ENCODE measurements at places on chromosomes 7 and 10. TPM values are rescaled to one million over a fixed set of nuclear protein-coding genes. Genes with fewer than 3 reads are reported as not detected.

DNA sequence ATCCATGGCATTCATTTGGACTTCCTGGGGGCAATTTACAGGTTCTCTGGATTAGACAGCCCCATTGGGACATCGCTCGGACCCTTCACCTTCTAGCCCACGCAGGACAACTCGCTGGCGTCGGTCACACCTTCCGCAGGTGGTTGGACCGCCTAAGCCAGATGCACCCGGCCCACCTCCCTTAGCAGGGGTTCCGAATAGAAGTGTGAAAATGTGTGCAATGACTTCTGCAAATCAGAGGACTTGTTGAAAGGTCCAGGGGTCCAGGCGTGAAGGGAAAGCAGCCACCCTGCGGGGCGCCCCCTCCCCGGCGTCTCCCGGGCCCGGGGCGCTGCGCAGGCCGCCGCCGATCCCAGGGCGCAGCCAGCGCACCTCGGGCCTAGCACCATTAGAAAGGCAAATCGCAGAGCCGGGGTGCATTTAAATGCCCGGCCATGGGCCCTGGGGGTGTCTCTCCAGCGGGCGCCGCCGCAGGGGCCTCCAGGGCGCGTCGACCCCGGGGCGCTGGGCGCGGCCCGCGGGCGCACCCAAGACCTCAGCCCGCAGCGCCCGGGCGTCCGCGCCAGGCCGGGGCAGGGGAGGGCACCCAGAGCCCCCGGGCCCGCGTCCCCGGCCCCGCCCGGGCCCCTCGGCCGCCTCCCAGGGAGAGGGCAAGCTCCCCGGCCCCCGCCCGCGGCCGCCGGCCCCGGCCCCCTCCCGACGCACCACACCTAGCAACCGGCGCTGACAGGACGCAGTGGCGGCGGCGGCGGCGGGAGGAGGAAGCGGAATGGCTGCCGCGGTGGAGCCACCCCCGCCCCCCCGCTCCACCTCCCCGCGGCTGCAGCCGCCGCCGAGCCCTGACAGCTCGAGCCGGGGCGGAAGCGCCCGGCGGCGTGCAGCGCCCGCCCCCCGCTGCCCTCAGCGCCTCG, 1.2 kb downstream of the JAZF1 start:
- no peak overlapping the region for H3K27ac ChIP-seq
- H3K4me1 ChIP-seq, result peaks cover 55% of the 10 kb centered on the region
- peak; percentile 76 for DNase-seq
- H3K4me3 ChIP-seq, result peak overlapping the region; percentile 76
- no peaks in the 10 kb centered on the region for H3K36me3 ChIP-seq

DNA sequence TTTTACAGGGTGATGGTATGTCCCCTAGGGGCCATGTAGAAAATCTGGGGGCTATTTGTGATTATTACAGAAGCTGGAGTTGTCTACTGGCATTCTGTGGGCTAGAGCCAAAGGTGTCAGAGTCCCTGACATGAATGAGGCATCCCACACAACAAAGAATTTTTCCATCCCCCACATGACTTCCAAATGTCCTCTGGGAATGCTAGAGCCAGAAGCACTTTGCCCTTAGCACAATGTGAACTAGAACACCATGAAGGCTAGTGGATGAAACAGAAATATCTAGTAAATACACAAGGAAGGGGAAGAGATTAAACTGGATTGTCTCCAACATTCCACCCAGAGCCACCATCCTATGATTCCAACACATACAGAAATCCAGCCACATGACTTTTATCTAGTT, 46.9 kb downstream of the FAM13C start:
- no peak for DNase-seq
- H3K27me3 ChIP-seq, result no peaks in the 10 kb centered on the region
- no peak overlapping the region for H3K27ac ChIP-seq

DNA sequence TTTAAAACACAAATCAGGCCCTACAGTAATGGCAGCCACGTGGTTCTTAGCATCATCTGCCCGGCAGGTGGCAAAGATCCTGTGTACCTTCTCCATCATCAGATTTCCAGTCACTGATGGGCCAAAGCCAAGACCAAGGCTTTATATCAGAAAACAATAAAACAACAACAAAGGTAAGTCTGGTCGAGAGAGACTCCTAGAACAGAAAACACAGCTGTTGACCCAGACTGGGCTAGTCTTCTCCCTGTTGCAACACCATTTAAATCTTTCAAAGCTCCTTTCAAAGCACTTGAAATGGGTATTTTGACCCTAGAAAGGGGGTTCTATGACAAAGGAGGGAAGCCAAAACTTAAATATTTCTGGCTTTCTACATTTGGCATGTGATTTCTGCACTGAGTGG, 285.6 kb downstream of the IPMK start:
- H3K36me3 ChIP-seq, result no peaks in the 10 kb centered on the region
- H3K4me1 ChIP-seq, result peaks cover 6% of the 10 kb centered on the region
- H3K27ac ChIP-seq, result no peak overlapping the region
- H3K4me3 ChIP-seq, result no peak overlapping the region

DNA sequence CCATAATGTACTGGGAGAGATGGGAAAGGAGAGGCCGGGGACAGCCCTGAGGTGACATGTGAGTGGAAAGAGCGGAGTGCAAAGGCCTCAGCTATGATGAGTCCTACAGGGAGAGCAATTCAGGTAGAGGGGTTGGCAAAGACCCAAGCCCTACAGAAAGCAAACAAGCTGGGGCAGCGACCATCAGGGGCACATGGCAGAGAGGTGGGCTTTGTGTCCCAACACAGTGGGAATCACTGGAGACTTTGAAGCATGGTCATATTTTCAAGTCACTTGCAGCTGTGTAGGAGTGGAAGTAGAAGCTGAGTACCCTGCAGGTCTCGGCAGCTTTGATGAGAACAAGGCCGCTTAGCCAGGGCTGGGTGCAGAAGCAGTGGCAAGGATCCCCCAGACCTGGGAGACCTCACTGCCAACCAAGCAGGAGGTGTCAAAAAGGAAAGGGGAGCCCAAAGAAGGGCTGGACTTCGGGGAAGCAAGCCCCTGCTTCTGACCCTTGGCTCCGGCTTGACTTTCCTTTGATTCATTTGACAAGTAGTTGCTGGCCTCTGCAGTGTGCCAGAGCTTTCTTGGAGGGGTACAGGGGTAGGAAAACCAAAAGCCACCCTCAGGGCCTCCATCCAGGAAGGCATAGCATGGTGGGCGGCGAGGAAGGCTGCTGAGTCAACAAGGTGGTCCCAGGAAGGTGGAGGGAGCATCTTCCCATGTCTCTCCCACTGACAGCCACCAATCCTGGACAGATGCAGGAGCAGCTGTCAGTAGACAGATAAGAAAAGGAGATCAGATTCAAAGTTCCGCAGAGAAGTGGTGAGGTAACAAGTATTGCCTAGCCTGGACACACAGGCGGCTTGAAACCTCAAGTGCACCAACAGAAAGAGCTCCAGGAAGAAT, 1.9 kb upstream of the PGAM2 start:
- H3K36me3 ChIP-seq, result no peaks in the 10 kb centered on the region
- no peak for DNase-seq
- no peak overlapping the region for H3K4me3 ChIP-seq
- peaks cover 27% of the 10 kb centered on the region for H3K4me1 ChIP-seq
- H3K27me3 ChIP-seq, result peaks cover 28% of the 10 kb centered on the region
- no peak overlapping the region for H3K27ac ChIP-seq

DNA sequence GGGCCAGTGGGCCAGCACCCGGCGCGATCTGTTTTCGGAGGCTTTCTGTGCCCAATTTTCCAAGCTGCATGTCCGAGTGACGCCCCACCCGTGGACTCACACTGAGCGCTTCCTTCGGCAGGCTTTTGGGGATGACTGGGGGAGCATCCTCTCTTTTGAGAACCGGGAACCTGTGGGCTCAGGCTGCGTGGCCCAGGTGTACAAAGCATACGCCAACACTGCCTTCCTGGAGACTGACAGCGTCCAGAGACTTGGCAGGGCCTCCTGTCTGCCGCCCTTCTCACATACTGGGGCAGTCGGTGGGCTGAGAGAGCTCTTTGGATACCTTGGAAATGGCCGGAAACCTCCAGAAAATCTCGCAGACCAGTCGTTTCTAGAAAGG, 1.0 kb downstream of the ADCK2 start:
- H3K36me3 ChIP-seq, result no peaks in the 10 kb centered on the region
- peaks cover 25% of the 10 kb centered on the region for H3K4me1 ChIP-seq
- H3K27me3 ChIP-seq, result 0 out of 2 replicates have a peak, but pooled peaks cover 5% of the 10 kb centered on the region
- peak; percentile 35 for DNase-seq

GRCh38 chr10:82092111-82092510, 217.1 kb downstream of the NRG3 start:
- no peak overlapping the region for H3K27ac ChIP-seq
- H3K36me3 ChIP-seq, result no peaks in the 10 kb centered on the region
- no peaks in the 10 kb centered on the region for H3K27me3 ChIP-seq
- no peak overlapping the region for H3K4me3 ChIP-seq
- H3K4me1 ChIP-seq, result peaks cover 22% of the 10 kb centered on the region

The MBL2 gene
- total RNA-seq, result not detected

The VPS50 gene
- 12.3 TPM for total RNA-seq

The SHH gene
- total RNA-seq, result not detected

The DGKI gene
- 0.39 TPM for total RNA-seq

Measured in GM23338 (cell line).